ENCODE measurements at places on chromosomes 16 and 17.

- DNase-seq, result no peak
Observed at GRCh38 chr17:48840441-48840840, 9.6 kb downstream of the CALCOCO2 start.

DNA sequence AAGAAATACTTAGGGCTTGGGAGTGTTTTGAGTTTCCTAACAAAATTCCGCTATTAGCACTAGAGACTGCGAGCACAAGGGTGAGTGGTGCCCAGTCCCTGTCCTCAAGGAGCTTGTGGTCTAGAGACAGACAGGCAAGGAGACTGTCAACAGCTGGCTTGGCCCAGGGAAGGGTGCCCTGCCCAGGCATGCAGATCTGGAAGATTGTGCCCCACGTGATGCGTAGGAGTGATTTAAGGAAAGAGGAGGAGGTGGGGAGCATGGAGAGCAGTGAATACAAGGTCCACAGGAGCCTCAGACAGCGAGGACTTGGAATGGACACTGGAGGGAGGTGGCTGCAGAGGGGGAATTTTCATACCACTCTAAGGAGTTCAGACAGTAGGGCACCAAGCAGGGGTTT lies 25.0 kb downstream of the SCPEP1 start:
- DNase-seq, result no peak

DNA sequence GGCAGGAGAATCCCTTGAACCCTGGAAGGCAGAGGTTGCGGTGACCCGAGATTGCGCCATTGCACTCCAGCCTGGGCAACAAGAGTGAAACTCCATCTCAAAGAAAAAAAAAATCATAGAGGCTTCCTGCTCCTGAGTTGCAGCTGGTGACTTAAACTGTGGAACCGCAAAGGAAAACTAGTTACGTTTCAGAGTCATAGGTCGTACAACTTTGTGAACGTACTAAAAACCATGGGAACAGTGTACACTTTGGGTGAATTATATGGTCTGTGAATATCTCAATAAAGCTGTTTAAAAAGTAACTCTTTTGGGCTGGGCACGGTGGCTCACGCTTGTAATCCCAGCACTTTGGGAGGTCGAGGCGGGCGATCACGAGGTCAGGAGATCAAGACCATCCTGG lies 23.6 kb downstream of the SLC5A10 start:
- DNase-seq, result no peak

GRCh38 chr17:57873261-57874057 lies 23.6 kb upstream of the MRPS23 start:
- no peak for DNase-seq

Measured in stimulated activated CD8-positive, alpha-beta memory T cell treated with anti-CD3 and anti-CD28 coated beads, Interleukin-15, amount 100 ng/mL, for 24 hours (primary cell).